ENCODE measurements at places on chromosomes 3 and 15.

GRCh38 chr15:77851086-77851485 lies 218.4 kb upstream of the LINGO1 start:
- H3K27ac ChIP-seq = no peak overlapping the region
- no peaks in the 10 kb centered on the region for H3K4me1 ChIP-seq
- no peaks in the 10 kb centered on the region for H3K36me3 ChIP-seq
- H3K27me3 ChIP-seq = peaks cover 20% of the 10 kb centered on the region

DNA sequence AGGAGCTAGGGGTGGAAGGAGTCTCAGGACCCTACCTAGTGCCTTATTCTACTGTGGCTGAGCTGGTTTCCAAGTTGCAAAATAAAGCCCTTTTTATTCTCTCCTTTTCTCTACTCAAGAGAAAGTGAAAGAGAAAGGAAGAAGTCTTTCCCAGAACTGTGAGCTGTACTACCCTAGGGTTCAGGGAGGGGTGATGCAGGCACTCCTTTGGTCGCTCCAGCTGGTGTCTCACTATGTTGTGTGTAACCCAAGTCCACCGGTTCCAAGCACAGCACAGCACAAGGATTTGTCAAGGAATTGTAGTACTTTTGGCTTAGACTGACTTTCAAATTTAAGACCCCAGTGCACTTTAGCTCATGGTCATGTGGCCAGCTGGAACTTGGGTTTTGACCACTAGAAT lies 1721.7 kb downstream of the OTOL1 start:
- H3K4me1 ChIP-seq = no peaks in the 10 kb centered on the region
- no peaks in the 10 kb centered on the region for H3K36me3 ChIP-seq
- H3K4me3 ChIP-seq = no peak overlapping the region
- H3K27me3 ChIP-seq = no peaks in the 10 kb centered on the region

DNA sequence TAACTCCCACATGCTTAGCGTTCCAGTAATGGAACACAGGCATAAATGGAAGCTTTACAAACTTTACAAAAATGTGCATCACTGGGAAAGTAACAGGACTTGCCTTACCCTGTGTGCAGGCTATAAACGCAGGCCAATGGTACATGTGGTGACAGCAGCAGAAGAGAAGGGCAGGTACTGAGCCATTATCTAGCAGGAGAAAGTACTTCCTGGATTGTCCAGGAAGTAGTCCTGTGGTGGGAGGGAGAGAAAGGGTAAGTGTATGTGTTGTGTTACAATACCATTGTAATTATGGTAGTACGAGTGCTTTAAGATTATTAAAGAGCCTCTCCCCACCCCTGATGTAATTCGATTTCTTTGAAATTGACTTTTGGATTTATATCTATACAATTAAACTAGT lies 5.3 kb downstream of the ATP1B3 start:
- H3K27me3 ChIP-seq = no peaks in the 10 kb centered on the region
- H3K4me3 ChIP-seq = no peak overlapping the region
- H3K36me3 ChIP-seq = peaks cover 53% of the 10 kb centered on the region
- H3K4me1 ChIP-seq = peaks cover 51% of the 10 kb centered on the region
- H3K27ac ChIP-seq = no peak overlapping the region

GRCh38 chr3:134754768-134755559 lies 40.1 kb upstream of the EPHB1 start:
- no peaks in the 10 kb centered on the region for H3K4me1 ChIP-seq
- H3K36me3 ChIP-seq = no peaks in the 10 kb centered on the region
- no peak overlapping the region for H3K27ac ChIP-seq
- H3K27me3 ChIP-seq = peaks cover 8% of the 10 kb centered on the region
- no peak overlapping the region for H3K4me3 ChIP-seq

Data from activated CD8-positive, alpha-beta T cell treated with anti-CD3 and anti-CD28 coated beads, Interleukin-2, amount 10 ng/mL, durations not matched to agents 7 days and 5 days (primary cell).